ENCODE measurements at places on chromosomes 6 and 20. TPM values are rescaled to one million over a fixed set of nuclear protein-coding genes. Genes with fewer than 3 reads are reported as not detected.

Gene NKAIN2
- 0.11 TPM for total RNA-seq

DNA sequence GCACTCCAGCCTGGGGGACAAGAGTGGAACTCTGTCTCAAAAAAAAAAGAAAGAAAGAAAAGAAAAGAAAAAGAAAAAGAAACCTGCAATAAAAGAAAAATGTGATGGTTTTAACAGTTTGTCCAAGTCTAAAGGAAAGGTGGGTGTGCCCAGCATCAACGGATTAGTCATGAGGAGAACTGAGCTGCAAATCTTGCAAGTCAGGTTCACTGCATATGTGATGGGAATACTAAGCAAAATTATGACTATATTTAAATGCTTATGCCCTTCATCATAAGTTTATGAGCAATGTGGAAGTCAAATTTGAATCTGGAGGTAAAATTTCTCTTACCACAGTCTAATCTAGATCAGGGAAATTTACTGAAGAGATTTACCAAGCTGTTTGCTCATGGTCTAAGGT is 13.1 kb upstream of the CDK19 start:
- DNase-seq: no peak

DNA sequence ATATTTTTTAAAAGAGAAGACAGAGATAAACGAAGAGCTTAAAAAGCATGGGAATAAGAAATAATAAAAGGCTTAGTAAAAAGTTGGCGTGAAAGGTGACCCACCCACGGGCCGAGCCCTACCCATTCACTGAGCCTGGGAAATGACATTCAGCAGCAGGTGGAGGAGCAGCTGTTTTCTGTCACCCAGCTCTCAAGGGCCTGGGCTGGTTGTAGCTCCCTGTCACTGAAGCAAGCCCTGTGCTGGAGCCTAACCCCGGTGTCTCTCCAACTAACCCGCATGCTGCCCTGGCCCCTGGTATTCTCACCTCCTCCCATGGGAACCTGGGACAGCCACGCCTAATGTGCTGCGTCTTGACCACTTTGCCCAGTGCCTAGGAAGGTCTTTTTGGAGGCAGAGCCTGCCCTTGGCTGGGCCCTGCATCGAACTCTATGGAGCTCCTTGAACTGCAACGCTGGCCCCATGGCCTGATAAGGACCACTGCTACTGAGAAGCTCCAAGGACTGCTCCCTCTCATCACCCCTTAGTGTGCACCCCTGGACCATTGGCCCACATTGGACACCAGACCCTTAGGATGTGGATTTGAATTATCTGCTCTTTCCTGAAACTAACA is 68.8 kb upstream of the IYD start:
- no peak for DNase-seq

DNA sequence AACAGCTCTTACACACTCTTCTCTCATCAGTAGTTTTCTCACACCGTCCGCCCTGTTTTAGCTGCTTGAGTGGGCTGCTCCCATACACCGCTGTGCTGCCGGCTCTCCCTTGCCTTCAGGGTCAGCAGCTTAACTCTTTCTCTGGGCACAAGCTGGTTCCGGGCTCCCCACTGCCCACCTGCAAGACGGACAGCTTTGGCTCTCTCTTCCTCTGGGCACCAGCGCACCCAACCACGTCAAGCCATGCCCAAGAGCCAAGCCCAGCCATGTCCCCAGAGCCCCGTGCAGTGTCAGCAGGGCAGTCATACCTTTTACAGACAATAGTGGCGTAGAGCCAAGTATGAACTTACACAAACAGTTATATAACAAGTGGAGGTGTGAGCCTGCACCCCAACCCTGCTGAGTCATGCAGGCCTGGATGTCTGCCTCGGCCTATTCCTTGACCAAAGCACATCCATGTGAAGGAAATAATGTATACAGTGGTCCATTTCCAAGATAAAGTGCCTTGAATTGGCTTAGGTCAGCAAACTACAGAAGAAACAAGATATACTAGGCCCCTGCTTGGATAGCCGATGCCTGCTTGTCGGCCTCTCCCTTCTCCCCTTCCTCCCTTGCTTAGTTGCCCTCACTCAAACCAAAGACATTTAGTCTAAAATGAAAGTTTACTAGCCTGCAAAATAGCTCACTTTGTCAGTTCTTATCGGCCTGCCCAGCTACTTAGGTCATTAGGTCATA is 89.3 kb downstream of the JPH2 start:
- DNase-seq: no peak

Data from esophagus muscularis mucosa (tissue), 4 donors.